Erythroblast (primary cell): ENCODE measurements at places on chromosomes 1 and 21.

GRCh38 chr1:192986110-192986747 lies 72.9 kb downstream of the UCHL5 start:
- DNase-seq = peak; percentile 81

DNA sequence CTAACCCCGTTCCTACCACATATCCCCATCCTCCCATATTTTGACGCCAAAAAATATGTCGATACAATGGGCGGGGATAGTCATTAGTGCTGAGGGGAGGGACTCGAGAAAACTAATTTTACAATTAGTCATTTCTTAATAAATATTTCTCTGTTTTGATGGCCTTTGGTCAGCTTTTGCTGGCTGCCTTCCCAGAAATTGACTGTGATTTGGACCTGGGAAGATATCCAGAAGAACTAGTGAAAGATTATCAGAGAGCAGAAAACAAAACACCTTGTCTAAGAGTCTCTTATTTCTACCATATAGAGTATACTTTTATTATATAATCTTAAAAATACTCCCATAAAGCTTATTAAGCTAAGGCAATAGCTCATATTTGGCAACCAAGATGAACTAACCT lies 247.6 kb downstream of the MRPL39 start:
- no peak for DNase-seq

GRCh38 chr1:44819196-44819607 lies 10.9 kb downstream of the BTBD19 start:
- DNase-seq = no peak

GRCh38 chr1:202804126-202804525 lies 4.1 kb downstream of the KDM5B start:
- DNase-seq = peak; percentile 18

DNA sequence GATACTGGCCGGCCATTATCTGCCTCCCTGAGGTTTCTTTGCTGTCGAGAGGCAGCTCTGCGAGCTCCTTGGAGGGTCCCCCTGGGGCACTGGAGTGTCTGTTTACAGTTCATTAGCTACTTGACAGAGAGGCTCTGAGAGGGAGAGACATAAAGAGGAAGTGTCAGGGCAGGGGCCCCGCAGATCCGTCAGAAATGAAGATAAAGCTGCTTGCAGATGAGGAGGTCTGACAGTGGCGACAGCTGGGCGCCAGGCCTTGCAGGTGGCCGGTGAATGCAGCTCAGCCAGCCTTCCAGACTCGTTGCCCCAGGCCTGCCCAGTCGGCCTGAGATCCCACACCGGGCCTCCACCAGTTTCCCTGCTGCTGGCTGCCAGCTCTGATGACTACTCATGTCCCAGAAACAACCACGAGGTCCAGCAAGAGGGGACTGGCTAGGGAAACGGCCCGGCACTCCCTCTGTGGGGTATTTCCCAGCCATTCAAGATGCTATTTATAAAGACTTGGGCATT lies 84.7 kb downstream of the DISP3 start:
- DNase-seq = no peak

GRCh38 chr1:22753481-22753971 lies 42.9 kb downstream of the EPHB2 start:
- DNase-seq = no peak

GRCh38 chr21:46472246-46472645 lies 13.6 kb downstream of the DIP2A start:
- no peak for DNase-seq

GRCh38 chr21:31326522-31327242 lies 17.4 kb downstream of the TIAM1 start:
- no peak for DNase-seq

DNA sequence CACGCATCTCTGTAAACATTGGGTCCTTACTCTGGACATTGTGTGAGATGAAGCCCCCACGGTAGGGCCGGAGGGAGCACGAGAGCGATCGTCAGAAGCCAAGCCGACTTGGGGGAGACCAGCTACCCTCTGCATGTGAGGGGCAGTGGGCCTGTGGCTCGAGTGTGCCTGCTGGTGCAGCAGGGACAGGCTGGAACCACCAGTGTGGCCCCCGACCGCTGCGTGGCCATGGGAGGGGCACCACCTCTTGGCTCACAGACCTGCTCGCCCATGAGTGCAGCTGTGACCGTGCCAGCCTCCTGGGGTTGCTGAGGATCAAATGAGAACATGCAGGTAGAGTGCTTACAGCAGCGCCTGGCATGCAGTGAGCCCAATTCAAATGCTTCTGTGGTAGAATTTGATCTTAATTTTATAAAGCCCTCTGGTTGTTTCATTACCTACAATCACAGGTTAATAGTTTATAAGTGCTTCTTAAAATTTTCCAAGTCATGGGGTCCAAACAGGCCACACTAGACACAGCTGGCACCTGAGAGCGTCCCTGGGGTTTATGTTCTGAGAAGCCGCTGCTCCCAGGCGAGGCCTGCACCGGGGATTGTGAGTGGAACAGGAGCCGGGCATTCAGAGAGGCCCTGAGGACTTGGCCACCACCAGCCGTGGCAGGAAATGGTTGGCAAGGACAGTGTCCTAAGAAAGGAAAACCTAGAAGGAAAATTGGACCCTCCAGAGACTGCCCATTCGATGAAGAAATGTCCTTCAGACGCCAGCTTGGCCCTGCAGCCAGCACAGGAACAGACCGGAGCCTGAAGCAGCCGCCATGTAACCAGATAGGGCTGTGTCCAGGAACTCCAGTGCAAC lies 22.6 kb upstream of the ADARB1 start:
- DNase-seq = no peak

DNA sequence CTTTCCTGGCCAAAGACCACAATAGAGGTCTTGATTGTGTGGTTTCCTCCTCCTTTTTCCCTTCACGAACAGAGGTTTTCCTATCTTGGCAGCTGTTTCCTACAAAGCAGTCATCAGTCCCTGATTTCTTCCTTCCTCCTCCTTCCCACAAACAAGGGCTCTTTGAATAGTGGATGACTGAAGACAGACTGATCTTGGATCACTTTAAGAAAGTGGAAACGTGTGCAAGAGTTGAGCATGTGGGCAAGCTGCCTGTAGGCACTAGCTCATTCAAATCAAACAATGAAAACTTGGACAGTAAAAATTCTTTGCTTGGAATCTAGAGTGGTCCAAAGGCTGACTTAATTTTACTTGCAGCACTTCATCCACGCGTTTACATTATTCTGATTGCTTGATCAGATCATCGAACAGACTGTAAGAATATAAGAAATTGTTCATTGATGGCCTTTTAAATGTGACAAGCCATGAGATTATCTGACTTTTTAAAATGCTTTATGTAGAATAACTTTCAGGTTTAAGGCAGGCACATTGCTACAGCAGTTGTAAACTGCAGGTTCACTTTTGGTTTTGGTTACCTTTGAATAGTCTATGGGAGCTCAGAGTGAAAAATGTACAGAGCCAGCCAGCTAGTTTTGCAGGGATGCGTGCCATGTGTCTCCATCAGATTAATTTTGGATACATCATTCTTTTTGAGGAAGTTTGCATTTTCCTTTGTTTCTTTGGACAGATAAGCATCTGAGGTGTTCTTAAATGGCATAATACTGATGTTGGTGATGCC lies 34.4 kb downstream of the ADGRL2 start:
- no peak for DNase-seq

DNA sequence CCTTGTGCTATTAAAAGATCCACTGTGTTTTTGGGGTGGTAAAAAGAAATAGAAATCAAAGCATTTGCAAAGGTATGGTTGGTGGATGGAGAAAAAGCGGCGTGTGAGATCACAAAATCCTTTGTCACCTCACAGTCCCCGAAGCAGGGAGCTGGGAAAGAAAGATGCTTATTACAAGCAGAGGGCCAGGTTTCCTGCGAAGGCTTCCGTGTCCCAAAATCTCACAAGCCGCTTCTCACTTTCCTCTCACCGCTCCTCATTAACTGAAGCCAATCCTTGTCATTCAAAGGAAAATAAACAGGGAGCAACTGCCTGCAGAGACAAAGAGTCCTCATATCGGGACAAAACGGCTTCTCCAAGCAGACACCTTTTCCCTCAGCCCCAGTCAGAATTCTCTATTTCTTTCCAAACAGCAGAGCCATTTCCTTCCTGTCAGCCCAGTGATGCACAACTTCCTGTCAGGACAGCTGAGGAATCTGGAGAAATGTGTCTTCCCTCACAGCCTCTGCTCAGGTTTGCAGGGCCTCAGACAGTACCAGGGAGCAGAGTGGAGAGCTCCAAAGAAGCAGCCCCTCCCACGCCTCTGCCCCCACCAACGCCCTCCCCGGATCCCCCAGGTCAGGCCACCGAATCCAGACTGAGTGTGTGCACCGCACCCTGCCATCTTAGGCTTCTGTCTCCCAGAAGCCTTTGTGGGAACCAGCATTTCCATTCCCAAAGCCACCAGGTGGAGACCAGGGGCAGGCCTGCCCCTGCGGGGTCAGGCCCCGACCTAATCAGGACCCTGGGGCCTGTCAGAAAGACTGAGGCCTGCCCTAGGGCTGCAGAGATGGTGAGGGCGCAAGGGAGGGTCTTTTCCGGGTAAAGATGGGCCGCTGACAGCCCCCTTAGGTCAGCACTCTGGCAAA lies 29.6 kb downstream of the KCNN3 start:
- no peak for DNase-seq

- no peak for DNase-seq
Measured at GRCh38 chr1:95311014-95311413, 77.0 kb downstream of the RWDD3 start.

- no peak for DNase-seq
Measured at GRCh38 chr1:109816975-109817535, 53.3 kb upstream of the EPS8L3 start.

- DNase-seq = peak; percentile 72
Measured at GRCh38 chr1:113783254-113784103, 24.2 kb upstream of the PHTF1 start.

- DNase-seq = no peak
Measured at GRCh38 chr1:30955448-30956015, 47.0 kb upstream of the SDC3 start.

- no peak for DNase-seq
Measured at GRCh38 chr1:33010932-33011731, 25.6 kb downstream of the AK2 start.

- DNase-seq = no peak
Measured at GRCh38 chr1:178969226-178969987, 56.3 kb upstream of the FAM20B start.

GRCh38 chr1:160197231-160197630 lies 6.9 kb downstream of the CASQ1 start:
- no peak for DNase-seq

DNA sequence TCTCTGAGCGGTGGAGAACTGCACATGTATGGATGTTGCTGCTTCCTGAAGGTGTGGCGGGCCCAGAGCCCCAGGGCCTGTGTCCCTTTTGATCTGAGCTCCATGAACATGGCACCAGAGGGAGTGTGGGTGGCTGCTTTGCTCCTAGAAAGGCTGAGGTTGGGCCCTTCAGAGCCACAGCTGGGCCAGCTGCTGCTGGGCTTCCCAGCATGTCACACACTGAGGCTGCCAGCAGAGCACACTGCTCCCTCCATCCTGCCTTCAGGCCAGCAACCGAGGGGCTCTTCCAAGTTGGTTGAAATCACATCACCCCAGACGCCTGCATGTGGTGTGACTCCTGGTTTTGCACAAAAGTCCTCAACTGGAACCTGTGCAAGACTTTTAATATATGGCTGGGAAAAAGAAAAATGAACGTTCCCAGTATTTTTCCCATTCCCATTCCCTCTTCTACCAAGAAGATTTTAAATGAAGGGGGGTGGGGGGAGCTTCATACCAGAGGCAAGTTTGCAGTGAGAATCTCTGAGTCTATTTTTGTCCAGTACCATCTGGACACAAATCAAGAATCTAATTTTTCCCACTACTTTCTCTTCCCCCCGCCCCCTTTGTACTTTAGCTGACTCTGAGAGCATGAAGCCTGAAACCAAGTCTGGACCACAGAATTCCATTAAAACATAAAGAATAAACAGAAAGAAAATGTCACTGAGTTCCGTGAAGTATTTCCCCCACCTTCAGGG lies 26.2 kb upstream of the NGF start:
- DNase-seq = no peak

GRCh38 chr1:7401814-7402547 lies 369.1 kb upstream of the VAMP3 start:
- DNase-seq = no peak

- peak; percentile 7 for DNase-seq
Measured at GRCh38 chr1:213987927-213988506, at the start of gene PROX1. PROX1 (plus strand) TSS chr1:213987973; CDS start chr1:213996536, 8,563 bp downstream.
